ENCODE measurements at places on chromosomes 3 and 15. TPM values are rescaled to one million over a fixed set of nuclear protein-coding genes. Genes with fewer than 3 reads are reported as not detected.

GRCh38 chr3:27219127-27219845 is 149.9 kb downstream of the NEK10 start:
- no peak for DNase-seq

DNA sequence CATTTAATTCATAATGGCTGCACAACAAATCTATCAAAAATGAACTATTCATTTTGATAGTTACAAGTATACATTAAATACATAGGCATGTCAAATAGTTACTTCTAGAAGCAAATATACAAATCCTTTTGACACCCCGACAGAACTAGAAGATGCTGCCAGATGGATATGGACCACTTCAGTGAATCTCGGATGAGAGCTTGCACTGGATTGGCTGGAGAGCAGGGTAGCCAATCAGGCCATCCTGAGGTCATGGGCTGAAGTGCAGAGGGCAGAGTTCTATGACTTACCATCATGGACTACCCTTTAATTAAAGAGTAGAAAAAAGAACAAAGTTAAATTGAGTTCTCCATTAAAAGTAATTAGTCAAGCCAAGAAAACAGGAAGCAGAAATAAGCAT is 8.3 kb downstream of the CCNL1 start:
- DNase-seq = no peak

- no peak for DNase-seq
Observed at GRCh38 chr15:60299452-60300047, 98.2 kb downstream of the ANXA2 start.

- peak; percentile 79 for DNase-seq
Observed at GRCh38 chr3:32374788-32375595, 16.7 kb upstream of the CMTM7 start.

DNA sequence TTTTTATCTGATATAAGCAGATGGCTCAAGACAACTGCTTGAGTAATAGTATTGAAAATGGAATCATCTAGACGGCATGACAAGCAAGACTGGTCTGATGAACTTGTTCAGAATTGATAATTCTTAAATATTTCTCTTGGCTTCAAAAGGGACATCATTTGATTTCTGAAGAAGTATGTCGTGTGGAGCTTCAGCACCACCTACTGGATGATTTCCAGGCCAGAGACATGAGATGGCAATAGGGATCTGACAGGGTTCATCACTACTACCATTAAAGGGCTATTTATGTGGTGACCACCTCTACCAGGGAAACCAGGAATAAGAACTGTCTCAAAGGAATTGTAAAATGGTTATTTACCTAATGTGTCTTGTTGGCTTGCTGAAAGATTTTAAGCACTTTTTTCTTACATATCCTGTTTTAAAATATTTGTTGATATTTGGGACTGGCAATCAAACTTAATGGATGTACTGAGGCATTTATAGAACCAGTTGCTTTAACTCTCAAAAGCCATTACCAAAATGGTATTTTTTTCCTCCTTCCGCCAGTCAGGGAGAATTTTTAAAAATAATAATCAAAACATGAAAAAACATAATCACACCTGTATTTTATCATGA is 99.5 kb upstream of the FAM98B start:
- DNase-seq = no peak

- no peak for DNase-seq
Observed at GRCh38 chr3:117811786-117812185, 1102.2 kb downstream of the TUSC7 start.

DNA sequence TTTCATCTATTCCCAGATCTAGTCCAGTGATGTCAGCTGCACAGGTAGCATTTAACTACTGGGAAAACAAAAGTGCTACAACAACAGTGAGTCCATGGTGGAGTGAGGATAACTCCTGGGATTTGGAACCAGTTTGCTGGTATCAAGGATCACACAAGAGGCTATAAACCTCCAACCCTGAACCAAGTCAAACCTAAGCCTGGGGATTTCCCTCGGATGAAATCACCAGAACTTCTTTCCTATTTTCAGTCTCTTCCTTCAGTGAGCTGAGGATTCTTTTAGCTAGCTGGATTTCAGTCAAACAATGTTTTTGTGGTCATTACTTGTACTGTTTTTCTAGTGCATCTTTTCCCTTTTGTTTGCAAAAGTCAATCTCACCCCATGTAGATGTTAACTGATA is 31.5 kb downstream of the SEC22C start:
- DNase-seq = no peak

- DNase-seq = no peak
Observed at GRCh38 chr3:57160076-57160764, 4.9 kb downstream of the IL17RD start.

Gene ANKRD34C
- 0.20 TPM for total RNA-seq

All from right atrium auricular region (tissue), 2 donors.